ENCODE measurements at places on chromosomes 2 and 18.

DNA sequence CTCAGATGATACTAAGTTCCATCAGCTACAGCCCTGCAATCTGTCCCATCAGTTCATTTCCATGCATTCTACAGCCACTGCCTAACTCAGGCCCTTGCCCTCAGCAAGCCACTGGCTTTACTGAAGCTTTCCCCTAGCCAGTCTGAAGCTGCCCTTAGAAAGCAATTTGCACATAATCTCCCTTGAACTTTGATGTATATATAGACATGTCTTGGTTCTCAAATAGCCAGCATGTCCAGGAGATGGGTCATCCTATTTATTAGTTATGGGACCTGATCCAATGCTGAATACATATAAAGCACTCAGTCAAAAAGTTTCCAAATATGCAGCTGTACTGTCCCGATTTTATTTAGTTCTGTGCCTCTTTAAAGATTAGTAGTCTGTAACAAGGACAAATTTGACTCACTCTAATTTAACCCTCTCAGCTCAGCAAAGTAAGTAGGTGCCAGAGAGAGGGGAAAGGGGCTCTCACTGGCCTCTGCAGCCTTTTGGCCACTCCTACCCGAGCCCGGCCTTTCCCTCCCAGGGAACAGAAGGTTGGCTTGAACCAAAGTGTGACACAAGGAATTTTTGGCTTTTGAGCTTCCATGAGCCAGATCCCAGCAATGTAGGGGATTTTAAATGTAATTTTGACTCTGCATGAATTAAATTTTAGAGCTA, 70.7 kb downstream of the CCDC93 start:
- no peak for DNase-seq

GRCh38 chr2:111940333-111941196, 42.2 kb downstream of the MERTK start:
- no peak for DNase-seq

GRCh38 chr2:109472974-109473373, 140.8 kb downstream of the SEPTIN10 start:
- no peak for DNase-seq

GRCh38 chr18:57621246-57621604, 411 bp downstream of the NARS1 start:
- DNase-seq = no peak

DNA sequence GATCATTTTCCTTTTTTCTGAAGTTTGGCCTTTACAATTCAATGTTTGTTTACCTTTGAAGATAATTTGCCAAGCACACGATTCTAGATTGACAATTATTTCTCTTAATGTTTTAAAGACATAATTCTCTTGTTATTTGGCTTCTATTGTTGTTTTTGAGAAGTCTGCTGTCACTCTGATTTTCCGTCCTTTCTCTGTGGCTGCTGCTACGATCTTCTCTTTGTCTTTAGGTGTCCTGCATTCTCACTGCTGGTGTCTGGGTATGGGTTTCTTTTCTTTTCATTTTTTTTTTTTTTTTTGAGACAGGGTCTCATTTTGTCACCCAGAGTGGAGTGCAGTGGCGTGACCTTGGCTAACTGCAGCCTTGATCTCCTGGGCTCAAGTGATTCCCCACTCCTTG, 15.1 kb upstream of the FAM228A start:
- DNase-seq = no peak

DNA sequence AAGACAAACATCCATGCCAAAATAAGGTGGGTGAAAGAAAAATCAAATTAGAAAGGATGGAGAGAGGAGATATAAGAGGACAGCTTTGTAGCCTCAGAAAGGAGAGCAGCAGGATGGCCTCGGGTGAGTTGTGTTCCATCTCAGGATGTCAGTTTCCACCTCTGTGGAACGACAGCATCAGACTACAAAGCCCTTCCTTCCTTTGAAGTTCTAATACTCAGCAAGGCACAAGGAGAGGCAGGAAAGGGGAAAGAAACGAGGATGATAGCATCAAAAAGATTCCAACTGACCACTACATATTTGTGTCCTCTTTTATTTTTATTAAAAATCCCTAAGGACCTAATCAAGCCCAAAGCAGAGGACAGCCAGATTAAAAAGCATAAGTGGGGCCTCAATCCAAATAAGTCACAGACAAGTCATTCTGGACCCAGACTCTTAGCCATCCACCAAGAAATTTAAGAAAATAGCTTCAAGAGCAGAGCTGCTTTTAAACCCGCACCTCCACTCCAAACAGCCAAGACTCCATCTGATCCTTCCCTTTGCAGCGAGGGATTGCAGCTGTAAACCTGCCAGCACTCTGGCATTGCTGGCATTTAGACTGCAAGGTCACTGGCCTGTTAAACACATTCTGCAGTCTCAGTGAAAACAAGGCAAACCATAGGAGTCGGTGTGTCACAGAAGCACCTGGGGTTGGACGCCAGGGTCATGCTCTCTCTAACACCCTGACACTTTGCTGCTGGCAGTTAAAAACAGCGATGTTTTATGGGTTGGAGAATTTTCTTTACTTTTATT, 314.5 kb upstream of the CHAC2 start:
- no peak for DNase-seq

DNA sequence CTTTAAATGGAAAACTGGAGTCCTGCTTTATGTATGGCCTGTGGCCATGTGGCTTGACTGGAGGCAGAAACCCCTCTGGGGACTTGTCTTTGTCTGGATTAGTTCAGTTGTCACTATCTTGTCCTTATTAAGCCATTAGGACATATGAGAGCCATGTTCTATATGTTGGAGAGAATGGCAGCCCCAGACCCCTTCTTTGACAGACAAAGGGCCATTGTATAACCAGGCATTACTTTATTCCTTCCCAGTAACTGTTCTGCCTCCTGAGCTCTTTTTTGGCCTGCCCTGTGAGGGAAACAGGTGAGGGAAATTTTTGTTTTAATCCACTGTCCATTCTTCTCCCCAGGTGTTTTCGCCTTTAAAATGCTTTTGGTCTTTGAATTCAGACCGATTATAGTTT, 43.3 kb downstream of the FSHR start:
- no peak for DNase-seq

DNA sequence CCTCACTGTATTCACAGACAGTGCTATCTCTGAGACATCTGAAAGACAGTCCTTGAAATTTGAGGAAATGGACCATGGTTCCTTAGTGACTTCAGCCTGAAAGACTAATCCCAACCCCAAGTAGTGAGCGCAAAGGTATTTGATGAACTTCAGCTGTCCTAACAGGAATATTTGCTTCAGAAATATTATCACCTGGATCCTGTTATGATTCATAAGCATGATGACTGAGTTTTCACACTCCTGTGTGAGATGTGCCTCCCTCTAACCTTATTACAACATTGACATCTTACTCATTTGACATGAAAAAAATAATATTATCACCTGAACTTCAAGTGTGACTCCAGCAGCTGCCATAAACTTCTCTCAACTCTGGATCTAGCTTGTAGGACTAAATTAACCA, 11.6 kb upstream of the MRPL19 start:
- DNase-seq = no peak

GRCh38 chr2:165793779-165794535, at the start of gene GALNT3:
GALNT3 (minus strand) TSS chr2:165794247; CDS start chr2:165770700, 23,547 bp downstream.
- peak; percentile 22 for DNase-seq

- no peak for DNase-seq
Observed at GRCh38 chr18:50172367-50172766, 22.6 kb downstream of the MYO5B start.

DNA sequence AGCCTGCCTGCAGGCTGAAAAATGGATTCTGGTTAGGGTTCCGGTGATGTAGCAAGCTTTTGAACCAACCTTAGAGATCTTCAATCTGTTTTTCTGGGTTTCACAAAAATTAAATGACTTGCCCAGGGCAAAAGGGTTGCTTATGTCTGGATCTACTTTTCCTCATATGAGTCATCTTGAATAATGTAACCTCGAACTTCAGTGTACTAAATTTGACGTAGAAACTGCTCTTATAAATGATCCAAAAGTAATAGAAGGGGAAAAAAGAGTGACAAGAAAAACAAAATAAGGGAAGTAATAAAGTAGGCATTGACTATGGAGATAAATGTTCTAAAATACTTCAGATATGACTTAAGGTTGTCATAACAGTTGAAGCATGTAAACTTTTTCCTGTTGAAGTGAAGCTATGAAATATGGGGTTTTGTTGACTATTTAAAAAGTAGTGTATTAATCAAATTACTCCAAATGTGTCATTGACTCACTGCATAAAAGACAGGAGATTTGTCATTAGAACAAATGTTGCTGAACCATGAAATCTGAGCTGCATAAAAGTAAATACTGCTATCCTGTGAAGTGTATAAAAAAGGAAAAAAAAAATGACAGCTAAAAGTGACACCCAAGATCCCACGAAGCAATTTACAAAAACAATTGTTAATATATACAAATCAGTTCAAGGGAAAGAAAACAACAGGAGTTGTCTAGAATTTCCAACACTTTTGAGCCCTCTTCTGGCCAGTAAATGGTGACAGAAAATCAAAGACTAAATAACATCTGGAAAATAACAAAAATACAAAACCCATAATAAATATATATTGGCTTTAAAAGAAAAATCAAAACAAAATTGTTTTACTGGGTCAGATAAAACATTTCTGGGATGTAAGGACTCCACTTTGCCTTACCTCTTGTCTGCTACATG, 103.6 kb upstream of the SERPINE2 start:
- DNase-seq = no peak

- no peak for DNase-seq
Observed at GRCh38 chr2:164877169-164877568, 35.5 kb upstream of the COBLL1 start.

GRCh38 chr2:225429717-225430116, 30.2 kb downstream of the NYAP2 start:
- DNase-seq = peak; percentile 85
